ENCODE measurements at places on chromosomes 6 and 20.
A peak's percentile ranks its signal among the peaks of the same experiment; 100 is the strongest.

DNA sequence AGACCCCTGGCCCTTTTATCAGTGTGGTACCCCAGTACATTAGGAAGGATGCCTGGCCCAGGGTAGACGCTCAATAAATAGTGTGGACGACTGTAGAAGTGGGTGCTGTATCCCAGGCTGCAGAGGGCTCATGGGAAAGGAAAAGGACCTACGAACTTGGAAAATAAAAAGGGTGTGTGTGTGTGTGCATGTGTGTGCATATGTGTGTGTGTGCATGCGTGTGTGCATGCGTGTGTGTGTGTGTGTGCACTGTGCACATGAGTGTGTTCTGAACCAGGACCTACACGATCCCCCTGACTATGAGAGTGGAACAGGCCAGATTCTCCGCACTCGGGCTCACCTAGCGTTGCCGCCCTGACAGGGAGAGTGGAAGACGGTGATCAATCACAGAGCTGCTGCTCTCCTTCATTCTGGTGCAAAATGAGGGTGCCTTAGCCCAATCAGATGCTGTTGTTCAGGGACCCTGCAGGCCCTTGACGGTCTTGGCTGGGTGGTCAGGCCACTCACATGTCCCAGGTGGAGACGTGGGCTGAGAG, 3.5 kb upstream of the UNC93A start:
- no peak for DNase-seq

- peak; percentile 57 for DNase-seq
Measured at GRCh38 chr6:131761060-131761761, 46.6 kb upstream of the ENPP1 start.

GRCh38 chr6:143679041-143679440, 1.3 kb downstream of the PHACTR2 start:
- no peak for DNase-seq

- no peak for DNase-seq
Measured at GRCh38 chr6:33622456-33623431, 1.6 kb downstream of the ITPR3 start.

DNA sequence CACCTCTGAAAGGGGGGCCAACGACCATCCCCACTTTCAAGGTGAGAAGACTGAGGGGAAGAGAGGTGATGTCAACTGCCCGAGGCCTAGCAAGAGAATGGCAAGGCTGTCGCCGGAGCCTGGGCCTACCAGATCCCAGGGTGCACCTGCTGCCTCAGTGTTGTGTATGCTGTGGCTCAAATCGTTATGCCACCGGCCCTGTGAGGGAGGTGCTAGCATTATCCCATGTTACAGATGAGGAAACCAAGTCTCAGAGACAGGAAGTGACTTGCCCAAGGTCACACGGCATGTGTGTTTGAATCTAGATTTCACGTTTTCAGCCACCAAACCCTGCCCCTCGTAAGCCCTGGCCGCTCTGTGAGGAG, 152.5 kb downstream of the CEBPB start:
- DNase-seq, result no peak

DNA sequence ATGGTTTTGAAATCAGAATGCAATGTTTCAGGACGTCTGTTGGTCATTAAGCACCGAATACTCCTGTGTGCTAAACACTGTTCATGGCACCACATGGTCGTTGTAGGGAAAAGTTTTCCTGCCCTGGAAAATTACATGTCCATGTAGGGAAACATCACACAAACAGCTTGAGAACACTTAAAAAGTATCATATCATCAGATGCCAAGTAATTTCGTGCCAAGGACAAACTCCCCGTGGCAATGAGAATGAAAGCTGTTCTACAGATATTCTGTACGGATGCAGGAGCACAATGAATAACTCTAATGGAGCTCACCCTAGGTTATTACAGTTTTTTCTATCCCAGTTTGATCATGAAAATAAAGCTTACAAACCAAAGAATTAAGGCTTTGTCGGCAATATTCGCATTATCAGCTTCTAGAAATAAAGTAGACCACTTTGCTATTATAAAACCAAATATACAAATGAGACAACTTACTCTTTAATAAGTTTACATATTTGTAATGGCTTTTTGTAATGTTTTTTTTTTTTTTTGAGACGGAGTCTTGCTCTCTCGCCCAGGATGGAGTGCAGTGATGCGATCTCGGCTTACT, 4.6 kb upstream of the DST start:
- no peak for DNase-seq

GRCh38 chr6:45900808-45901752, 114.6 kb downstream of the CLIC5 start:
- peak; percentile 50 for DNase-seq

- no peak for DNase-seq
Measured at GRCh38 chr6:56350628-56351260, 103.4 kb upstream of the COL21A1 start.

DNA sequence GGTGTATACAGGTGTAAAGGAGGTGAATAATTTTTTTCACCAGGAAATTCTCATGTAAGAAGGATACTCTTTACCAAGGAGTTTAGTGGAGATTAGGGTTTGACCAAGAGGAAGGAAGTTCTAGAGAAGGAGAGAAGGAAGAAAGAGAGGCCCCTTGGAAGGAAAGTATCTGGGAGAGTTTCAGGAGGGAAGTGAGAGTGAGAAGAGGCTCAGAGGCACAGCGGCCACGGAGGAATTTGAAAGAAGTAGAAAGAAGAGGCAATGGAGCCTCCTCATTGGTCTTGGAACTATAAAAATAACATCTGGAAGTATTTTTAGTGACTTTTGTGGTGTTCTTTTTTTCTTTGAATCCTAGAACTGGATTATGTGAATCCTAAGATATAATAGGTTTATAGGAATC, 50.8 kb upstream of the MCUR1 start:
- DNase-seq, result no peak

DNA sequence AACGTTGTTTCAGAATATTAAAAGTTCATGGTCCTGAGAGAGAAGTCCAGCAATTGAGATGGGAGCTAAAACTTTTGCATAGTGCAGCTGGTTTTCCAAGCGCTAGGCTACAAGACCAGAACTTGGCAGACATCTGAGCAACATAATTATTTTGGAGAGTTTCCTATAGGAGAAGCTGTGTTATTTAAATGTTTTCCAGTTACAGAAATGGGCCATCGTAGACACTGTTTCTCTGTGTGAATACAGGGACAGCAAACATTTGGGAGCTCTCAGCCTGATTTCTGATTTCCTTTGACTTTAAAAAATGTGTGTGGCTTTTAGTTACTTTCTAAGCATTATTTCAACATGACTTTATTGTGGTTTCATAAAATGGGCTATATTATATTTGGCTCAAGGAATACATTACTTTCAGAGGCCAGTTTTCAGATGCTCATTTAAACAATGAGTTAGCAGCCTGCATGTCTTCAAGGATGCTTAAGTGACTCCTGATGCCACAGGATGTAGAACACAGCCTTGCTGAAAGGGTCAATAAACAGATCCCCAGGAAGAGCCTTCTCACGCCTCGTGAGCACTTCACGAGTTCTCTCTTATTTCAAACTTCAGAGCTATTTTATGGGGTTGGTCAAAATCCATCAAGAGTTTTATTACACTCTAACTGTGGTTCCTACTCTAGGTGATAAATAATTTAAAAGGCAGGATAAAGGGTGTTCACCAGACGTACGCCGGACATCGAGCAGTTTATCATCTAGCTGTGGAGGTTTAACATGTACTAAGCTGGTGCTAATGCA, 193.8 kb downstream of the SMOC2 start:
- DNase-seq, result no peak

DNA sequence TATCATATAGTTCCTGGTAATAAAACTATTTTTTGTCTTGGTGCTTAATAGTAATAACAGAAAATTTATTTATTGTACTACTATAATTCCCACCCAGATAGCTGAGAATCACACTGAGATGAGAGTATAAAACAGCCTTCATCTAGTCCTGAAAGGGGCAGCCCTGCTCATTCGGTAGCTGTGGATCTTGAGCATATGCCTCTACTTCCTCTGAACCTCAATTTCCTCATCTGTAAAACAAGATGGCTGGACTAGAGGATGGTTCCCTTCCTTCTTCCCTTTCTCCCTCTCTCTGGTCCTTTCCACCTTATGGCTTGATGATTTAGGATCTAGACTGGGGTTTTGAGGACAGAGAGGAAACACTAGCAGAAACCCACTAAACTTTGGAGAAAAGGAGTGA, 15.0 kb downstream of the FKBP5 start:
- DNase-seq, result no peak

DNA sequence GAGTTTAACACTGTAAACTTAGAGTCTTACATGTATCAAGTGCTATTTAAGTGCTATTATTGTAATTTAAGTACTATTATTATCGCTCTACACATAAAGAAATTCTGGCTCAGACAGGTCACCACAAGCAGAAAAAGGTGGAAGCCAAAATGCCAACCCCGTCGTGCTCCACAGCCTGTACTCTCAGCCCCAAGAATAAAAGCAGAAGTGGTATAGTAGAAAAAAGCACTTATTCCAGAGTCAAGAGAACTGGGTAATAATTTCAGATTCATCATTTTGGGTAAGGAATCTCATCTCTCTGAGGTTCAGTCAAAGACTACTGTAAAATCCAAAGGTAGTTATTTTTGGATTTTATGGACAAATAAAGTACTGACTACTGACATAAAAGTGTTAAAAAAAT, 943 bp downstream of the ZUP1 start:
- DNase-seq, result no peak

- peak; percentile 98 for DNase-seq
Measured at GRCh38 chr6:54335871-54336270, 27.6 kb downstream of the TINAG start.

- DNase-seq, result no peak
Measured at GRCh38 chr6:99066044-99066443, 118.3 kb upstream of the FBXL4 start.

DNA sequence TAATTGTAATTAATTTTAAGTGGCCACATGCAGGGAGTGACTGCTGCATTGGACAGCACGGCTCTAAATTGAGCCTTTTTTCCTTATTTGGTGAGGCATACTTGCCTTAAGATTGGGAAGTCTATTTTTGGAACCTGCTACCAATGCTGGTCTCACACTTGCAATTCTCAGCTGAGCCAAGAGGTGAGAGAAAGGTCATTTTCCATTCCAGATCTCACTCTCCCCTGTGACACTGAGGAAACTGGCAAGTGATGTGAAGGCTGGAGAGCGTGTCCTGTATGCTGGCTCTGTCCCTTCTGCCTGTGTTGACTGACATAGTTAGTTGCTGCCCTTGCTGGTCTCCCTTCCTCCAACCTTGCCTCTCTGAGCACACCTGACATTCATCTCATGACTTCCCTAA, 735 bp upstream of the MOG start:
- DNase-seq, result peak; percentile 46

- no peak for DNase-seq
Measured at GRCh38 chr6:168082860-168083513, 4.0 kb upstream of the FRMD1 start.

GRCh38 chr6:98593676-98594075, 240.7 kb upstream of the POU3F2 start:
- no peak for DNase-seq

DNA sequence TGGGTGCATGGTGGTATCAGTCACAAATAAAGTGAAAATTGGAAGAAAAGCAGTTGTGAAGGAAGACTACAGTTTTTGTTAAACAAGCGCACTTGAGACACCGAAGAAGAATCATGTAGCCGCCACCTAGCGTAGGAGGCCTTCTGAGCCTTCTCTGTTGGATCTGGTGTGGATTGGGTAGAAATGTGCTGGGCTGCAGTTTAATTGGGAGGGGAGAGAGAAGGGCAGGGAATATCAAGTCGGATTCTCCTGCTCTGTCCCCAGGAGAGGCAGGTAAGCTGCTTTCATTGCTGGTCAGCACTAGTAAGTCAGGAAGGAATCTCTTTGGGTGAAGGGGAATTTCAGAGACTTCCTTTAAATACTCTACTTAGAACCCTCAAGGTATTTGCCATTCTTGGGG, 1.2 kb upstream of the FABP7 start:
- DNase-seq, result no peak
